ENCODE measurements at places on chromosomes 1 and 21.
A peak's percentile ranks its signal among the peaks of the same experiment; 100 is the strongest.

- no peak for ATAC-seq
Observed at GRCh38 chr1:156693848-156694689, 11.3 kb downstream of the CRABP2 start.

- ATAC-seq, result peak; percentile 44
Observed at GRCh38 chr1:28248273-28249012, 10.9 kb upstream of the SESN2 start.

DNA sequence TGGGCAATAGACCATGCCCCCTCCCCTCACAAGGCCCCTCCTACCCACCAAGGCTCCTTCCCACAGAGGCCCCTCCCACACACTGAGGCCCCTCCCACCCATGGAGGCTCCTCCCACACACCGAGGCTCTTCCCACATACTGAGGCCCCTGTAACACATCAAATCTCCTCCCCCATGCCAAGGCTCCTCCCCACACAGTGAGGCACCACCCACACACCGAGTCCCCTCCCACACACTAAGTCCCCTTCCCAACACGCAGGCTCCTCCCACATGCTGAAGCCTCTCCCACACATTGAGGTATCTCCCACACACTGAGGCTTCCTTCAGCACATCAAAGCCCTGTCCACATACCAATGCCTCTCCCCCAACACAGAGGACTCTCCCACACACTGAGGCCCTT, 391.8 kb downstream of the CAMTA1 start:
- ATAC-seq, result no peak

- no peak for ATAC-seq
Observed at GRCh38 chr21:33112681-33113080, 42.7 kb downstream of the OLIG1 start.

GRCh38 chr1:165600793-165601192, 30.2 kb upstream of the MGST3 start:
- ATAC-seq, result no peak

DNA sequence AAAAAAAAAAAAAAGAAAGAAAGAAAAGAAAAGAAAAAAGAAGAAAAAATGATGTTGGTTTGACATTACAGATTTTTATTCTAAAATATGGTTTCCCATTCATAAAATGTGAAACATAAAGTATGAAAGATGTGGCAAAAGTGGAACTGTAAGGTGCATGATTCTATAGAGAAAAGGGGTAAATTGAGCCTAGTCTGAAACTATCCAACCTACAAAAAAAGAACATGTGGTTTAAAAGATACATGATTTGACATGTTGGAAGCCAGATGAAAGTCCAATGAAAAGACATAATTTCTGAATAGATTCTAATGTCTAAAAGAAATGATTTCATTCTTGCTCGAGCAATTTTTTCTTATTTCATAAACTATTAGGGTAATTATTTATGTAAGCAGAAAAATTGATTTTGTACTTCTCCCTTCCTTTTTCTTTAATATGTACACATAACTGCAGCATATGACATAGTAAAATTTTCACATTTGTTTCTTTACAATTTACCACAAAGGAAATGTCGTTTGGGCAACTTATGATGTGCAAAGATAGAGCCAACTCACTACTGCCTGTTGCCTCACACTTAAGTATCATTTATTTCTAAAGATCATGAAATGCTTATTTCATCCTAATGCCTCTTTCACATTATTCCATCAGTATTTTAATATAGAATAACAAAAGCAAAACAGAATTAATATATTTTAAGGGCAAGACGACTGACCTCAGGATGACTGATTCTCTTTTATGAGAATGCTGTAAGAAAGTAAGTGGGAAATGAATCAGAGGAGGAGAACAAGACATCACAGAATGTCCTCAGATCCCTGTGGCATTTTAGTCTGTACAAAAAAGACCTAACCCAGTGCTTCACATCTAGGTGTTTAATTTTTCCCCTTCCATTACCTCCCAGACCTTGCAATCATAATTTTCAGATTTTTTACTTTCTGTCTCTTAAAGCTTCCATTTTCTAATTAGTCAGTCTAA, 165.8 kb upstream of the HMCN1 start:
- ATAC-seq, result no peak

DNA sequence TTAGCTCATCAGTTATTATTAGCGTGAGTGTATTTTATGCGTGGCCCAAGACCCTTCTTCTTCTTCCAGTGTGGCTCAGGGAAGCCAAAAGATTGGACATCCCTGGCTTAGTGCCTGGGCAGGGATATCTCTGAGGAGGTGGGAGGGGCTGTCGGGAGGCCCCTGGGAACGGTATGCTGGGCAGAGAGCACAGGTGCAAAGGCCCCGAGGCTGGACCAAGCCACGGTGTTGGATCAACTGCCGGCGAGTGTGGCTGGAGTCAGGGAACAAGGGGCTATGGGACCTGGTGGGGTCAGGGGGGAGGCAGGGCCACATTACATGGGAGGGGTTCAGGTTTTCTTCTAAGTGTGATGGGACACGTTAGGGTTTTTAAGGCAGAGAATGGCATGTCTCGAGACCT, 62.7 kb downstream of the FHAD1 start:
- ATAC-seq, result no peak

- no peak for ATAC-seq
Observed at GRCh38 chr1:12368646-12369045, 138.8 kb downstream of the VPS13D start.

- no peak for ATAC-seq
Observed at GRCh38 chr1:152983234-152983633, 647 bp upstream of the SPRR1A start.

- no peak for ATAC-seq
Observed at GRCh38 chr21:19048098-19048672, 644.6 kb upstream of the TMPRSS15 start.

DNA sequence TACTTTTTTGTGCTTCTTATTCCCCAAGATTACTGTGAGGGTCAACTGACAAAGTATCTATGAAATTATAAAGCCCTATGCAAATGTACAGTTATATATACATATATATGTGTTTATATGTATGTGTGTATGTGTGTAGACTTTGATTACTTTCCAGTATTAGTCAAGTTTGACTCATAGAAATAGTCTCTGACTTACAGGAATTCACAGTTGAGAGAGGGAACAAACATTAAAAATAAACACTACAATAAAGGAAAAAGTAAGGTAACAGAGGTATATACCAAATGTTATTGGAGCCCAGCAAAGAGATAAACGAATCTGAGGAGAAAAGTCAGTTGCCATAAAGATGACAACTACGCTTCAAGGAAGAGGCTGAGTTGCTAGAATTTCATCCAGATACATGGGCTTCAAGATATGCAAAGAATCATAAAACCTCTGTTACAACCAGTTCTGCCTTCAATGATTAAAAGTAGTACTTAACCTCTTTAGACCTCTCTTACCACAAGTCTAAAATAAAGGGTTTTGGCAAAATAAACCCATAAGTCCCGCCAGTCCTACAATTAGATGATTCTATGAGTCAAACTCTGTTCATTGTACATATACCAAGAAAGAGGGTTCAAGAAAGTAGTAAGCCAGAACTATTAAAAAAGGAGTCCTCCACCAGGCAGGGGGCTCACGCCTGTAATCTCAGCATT, 7.2 kb downstream of the IFT25 start:
- no peak for ATAC-seq

DNA sequence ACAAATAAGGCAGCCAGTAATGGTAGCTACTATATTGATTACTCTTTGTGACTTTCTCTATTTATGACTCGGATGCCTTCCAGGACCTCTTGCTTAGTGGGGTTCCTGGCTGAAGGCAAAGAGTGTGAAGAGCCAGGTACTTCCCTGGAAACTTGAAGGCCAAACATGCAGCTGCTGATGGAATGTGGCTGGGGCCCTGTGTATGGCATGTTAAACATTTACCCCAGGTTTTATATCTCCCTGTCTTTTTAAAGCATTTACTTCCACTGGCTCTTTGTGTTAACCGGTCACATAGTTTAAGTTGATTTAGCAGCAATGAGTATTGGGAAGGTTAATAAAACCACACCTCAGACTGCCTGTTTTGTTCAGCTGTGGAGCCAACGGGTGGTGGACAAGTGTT, 45.7 kb upstream of the PAXBP1 start:
- ATAC-seq, result no peak

GRCh38 chr1:145982010-145982723, 14.2 kb downstream of the TXNIP start:
- ATAC-seq, result no peak

DNA sequence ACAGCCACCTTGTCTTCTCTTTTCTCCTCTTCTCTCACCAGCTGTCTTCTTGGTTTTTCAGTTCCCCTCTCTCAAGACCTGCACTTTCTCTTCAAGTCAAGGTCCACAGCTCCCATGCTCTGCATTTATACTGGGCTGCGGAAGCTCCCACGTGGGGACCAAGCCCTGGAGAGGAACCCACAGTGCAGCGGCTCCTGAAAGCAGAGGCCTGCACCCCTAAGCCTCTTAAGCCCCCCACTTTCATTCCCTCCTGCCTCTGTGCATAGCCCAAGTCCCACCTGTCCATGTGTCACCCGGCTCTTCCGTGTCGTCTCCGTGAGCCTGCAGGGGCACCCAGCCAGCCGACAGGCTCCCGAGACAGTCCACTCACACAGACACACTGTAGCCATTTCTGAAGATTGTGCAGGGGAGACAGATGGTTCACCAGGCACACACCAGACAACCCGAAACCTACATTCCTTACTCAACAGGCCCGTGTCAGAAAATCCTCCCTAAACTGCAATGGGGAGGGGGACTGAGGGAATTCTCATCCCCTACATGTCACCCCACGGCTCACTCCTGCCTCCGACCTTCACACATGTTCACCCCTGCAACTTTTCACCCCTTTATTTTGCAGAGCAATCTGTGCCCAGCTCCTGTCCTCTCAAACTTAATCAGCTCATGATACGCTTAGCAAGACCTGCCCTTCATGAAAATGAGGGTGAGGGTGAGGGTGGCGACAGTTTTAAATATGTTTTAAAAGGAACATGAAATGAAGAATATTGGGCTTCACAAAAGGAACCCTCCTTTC, 6.3 kb downstream of the MX2 start:
- ATAC-seq, result peak; percentile 91

DNA sequence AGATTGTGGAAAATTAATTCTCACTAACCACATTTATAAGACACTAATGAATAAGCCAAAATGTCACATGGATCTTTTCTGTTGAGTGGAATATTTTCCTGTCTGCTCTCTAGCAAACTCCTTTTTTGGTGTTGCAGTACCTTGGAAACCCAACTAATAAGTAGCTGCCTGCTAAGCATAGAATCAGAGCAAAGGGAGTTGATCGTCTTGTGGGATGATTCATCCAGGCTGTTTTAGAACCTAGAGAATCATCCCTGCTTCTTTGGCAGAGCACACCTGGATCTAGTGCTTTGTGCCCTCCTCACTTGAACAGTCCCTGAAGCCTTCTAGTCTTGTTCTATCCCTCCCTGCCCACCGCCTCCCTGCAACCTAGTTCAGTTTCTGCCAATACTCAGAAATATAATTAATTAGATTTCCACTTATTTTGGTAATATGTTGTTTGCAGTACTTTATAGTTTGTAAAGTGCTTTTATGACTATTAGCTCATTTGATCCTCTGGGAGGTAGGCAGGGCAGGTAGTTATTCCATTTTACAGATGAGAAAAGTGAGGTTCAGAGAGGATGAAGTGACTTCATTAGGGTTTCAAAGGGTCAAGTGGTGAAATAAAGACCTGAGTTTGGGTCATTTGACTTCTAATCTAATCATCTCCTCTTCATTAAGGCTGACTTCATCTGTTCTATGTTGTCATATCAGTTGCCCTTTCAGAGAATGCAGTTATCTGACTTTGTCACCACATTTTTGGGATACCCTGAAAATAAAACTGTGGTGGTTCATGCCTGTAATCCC, 2.5 kb downstream of the AGO4 start:
- no peak for ATAC-seq

- ATAC-seq, result no peak
Observed at GRCh38 chr1:222716393-222716792, 4.0 kb downstream of the BROX start.

DNA sequence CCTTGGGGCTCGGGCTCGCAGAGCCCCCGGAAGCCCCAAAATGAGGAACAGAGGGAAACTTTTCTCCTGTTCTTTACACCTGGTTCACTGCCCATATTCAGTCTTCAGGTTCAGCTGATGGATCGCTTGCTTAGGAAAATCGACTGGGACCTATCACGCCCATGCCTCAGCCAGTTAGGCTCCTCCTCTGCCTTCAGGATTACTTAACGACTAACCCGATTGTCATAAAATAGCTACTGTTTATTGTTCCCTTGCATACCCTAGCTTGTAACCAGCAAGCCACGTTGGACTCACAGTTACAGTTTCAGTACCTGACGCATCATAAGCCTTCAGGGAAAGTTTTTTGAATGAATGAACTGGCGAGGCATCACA, 692 bp downstream of the TARDBP start:
- no peak for ATAC-seq

DNA sequence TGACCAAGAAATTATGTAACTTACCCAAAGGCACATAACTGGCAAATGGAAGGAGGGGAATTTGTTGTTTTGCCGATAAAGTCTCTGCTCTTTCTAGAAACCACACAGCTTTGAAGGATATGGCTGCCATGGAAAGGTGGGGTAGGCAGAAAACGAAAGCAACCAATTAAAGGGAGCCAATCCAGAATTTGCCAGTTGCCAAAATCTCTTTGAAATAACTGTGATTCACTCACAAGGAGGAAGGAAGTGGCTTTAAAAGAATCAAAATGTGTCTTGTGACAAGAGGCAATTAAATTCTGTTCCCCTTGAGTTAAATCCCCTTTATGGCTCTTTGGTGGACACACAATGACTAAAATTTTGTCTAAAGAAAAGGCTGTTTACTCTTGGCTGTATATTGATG, 61.2 kb upstream of the CCDC190 start:
- no peak for ATAC-seq

Data from stimulated activated memory B cell treated with anti-CD40 and anti-IgM and Interleukin-4, amounts not matched to agents 10 μg/mL and 1 μg/mL and 100 μg/mL, for 72 hours (primary cell).